ENCODE measurements at places on chromosomes 5 and 9.

GRCh38 chr9:34994900-34995669, 5.5 kb downstream of the DNAJB5 start:
- DNase-seq, result no peak

DNA sequence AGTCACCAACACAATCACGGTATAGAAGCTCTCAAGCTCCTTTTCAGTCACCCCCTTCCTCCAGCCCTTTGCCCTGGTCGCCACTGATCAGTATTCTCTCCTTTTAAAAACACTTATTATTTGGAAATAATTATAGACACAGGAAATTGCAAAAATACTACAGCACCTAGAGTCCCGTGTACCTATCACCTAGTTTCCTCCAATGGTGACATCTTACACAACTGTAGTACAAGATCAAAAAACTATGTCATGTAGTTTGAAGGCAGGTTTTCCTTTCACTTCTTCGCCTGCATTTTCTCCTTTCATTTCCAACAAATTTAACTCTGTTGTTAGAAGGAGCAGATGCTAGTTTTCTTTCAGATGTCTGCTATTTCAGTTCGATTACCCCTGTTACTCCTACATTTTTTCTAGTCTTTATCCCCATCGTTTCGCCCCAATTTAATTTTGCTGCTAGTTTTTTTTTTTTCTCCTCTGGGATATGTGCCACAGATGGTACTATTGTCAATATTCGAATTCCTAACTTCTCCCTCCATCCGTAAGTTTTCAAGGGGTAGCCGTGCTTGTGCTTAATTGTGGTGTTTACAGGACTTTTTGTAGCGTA, 612 bp upstream of the ATG10 start:
- no peak for DNase-seq

- DNase-seq, result no peak
These were observed 39.3 kb upstream of the KCNIP1 start for GRCh38 chr5:170464280-170465127.

- DNase-seq, result no peak
These were observed 25.1 kb downstream of the PRLR start for GRCh38 chr5:35205186-35205585.

- DNase-seq, result no peak
These were observed 6.6 kb upstream of the ASPN start for GRCh38 chr9:92488681-92489550.

GRCh38 chr9:99677281-99677680, 144.4 kb upstream of the NR4A3 start:
- no peak for DNase-seq

DNA sequence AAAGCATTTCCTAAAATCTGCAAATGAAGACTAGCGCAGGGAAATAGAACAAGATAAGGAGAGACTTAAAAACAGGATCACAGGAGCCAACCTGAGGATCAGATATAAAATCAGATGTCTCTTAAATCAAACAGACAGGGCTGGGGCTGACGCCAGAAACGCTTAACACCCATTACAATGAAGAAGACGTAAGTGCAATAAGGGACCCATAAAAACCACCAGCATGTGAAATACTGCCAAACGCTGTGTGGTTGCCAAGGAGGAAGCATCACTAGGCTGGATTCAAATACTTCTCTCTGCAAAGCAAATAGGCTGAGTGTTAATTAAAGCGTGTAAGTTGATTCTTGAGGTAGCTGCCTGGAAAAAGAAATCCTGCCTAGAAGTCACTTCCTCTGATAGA, 74.4 kb upstream of the ATP10B start:
- no peak for DNase-seq

GRCh38 chr5:148937830-148938521, 111.6 kb downstream of the ADRB2 start:
- DNase-seq, result no peak

GRCh38 chr9:119853126-119853525, 483.9 kb upstream of the BRINP1 start:
- no peak for DNase-seq

GRCh38 chr9:27933210-27934025, 360.1 kb upstream of the C9orf72 start:
- no peak for DNase-seq

DNA sequence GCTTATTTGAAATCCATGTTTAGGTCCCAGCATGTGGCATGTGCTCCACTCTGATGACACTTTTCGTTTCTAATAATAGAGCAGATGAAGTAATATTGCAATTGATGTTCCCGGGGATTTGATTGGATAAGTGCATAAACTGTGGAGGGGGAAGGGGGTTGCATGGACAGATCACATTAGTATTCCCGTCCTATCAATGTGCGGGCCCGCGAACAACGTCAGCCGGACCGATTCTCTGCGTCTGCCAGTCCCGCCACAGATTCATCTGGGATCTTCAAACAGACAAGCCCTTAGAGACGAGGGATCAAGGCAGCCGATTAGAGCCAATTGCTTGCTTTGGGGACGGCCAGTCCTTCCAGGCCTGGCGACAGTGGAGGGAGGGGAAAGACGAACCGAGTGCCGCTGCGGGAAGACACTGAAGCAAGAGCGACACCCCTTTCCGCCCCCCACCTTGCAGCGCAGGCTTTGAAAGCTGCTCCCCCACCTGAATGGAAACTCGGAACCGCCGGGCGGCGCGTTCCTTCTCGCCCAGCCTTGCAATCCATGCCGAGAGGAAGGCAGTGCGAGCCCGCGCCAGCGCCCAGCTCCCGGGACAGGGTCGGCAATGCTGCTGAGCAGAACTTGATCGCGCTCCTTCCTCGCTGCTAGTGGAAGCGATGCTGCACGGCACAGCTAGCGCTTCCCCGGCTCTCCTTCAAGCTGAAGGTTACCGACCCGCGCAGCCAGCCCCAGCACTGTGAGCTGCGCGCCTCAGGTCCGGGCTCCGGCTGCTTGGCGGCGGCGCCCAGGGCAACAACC, at the start of gene RGS7BP:
RGS7BP (plus strand) TSS at position 247 of the 798 bp plus-strand sequence. CDS start 610 bp downstream, outside the sequence.
- no peak for DNase-seq

DNA sequence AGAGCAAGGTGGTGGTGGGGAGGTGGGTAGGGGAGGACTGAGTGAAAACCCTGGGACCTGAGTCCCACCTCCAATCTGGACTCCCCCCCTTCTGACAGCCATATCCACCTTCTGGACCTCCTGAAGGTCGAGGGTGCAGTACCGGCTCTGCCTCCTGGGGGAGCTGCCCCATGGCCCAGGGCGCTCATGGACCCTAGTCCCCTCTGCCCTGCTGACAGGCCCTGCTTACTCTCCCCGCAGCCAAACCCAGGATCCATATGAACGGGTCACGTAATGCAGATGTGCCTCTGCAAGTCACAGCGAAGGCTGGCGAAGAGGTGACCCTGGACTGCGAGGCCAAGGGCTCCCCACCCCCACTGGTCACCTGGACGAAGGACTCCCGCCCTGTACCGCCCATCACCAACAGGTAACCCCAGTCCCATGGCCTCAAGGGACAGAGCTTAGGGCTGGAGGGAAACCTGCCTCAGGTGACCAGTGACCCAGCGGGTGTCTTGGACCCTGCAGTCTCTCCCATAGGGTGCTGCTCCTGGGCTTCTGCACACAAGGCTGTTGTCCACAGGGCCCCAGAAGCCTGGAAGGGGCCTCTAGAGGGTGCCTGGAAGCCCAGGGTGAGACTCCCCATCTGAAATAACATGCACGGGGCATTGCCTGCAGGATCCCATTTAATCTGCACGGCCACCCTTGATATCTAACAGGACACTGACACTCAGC, 61.7 kb downstream of the HMCN2 start:
- no peak for DNase-seq

DNA sequence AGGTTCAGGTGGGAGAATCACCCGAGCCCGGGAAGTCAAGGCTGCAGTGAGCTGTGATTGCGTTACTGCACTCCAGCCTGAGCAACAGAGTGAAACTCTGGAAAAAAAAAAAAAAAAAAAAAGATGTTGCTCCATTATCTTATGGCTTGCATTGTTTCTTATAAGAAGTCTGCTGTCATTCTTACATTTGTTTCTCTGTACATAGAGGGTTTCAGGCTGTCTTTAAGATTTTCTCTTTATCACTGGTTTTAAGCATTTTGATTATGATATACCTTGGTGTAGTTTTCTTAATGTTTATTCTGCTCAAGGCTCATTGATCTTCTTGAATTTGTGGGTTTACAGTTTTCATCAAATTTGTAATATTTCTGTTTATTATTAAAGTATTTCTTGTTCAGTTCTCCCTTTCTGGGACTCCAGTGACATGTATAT, 35.2 kb downstream of the MVB12B start:
- no peak for DNase-seq

DNA sequence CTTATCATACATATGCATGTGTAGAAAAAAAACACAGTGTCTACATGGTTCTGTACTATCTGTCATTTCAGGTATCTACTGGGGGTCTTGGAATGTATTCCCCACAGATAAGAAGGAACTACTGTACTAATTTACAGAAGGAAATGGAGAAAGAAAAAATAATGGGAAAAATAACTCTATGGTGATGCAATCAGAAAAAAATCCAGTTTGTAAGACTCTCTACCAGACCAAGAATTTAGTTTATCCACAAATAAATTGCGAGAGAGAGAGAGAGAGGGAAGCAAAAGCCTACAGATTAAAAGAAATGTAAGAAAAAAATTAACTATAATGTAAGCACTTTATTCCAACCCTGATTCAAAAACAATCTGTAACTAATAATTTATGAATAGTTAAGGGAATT, 708.6 kb upstream of the ZNF608 start:
- no peak for DNase-seq

- no peak for DNase-seq
These were observed 184.9 kb downstream of the FANCC start for GRCh38 chr9:95132366-95133324.

DNA sequence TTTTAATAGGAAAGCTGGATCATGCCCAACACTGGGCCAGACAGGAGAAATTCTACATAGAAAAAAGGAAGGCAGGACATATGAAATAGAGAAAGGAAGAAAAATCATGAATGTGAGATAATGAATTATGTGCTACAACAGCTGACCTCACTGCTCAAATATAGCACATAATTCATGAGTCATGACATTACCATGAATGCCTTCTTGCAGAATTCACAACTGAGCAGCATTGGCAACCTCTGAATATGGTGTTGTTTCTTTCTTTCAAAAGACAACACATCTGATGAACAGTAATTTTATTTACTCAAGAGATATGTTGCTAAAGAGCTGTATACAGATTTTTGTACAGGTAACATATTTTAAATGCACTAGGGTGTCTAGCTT, 34.4 kb downstream of the APBA1 start:
- DNase-seq, result no peak

GRCh38 chr5:152309926-152310450, 95.1 kb downstream of the NMUR2 start:
- no peak for DNase-seq

DNA sequence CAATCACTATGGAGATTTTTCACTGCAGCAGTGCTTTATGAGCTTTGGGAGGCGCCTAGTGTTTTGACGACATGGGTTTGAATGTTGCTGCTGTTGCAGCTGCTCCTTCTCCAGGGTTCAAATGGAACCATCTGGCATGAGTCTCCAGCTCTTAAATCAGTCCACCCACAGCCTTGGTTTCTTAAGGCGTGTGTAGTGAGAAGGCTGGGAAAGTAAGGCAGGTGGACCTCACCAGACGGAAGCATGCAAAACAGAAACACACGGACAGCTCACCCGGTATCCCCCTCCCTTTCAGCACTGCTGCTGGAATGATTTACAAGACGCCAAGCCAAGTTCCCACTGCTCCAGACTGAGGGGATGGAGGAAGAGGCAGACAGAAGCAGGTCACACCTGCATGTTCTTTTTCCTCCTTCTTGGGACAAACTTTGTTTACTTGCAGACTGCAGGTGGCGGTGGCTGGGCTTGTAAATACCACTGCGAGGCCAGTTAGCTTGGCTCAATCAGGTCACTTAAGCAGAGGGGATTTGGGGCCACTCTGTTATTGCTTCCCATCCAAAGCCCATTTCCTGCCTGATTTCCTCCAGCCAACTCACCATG, 47.4 kb downstream of the ADAM19 start:
- DNase-seq, result no peak

GRCh38 chr5:118988866-118989180, 476 bp upstream of the DTWD2 start:
- DNase-seq, result no peak

GRCh38 chr5:133296624-133297023, 244.8 kb downstream of the HSPA4 start:
- DNase-seq, result no peak

GRCh38 chr5:72677447-72677846, 139.0 kb upstream of the TNPO1 start:
- DNase-seq, result no peak

DNA sequence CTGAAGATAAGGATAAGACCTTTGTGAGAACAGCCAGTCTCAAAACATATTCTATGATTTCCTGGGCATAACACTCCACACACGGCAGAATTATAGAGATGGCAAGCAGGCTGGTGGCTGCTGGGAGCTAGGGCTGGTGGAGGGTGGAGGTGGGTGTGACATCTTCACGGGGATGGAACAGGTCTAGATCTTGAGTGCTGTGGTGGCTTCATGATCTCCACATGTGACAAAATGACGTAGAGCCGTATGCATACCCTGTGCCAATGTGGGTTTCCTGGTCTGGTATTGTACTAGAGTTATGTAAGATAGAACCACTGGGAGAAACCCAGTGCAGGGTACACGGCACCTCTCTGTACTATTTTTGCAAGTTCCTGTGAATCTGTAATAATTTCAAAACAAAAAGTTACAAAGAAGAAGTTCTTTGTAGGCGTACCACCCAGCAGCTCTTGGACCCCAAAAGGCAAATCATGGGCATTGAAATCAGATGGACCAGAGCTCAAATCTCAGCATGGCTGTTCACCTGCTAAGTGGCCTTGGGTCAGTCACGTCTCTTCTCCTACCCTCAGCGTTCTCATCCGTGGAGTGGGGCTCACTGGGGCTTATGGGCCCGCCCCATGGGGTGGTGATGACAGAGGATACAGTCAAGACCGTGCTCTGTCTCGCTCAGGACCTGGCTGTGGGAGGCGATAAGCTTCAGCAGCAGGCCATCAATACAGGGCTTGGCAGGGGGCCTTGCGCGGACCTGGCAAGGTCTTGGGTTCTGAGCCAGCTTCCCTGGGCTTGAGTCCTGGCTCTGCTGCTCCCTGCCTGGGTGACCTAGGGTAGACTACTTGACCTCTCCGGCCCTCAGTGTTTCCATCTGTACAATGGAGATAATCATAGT, 74.7 kb upstream of the UNC5A start:
- DNase-seq, result no peak

DNA sequence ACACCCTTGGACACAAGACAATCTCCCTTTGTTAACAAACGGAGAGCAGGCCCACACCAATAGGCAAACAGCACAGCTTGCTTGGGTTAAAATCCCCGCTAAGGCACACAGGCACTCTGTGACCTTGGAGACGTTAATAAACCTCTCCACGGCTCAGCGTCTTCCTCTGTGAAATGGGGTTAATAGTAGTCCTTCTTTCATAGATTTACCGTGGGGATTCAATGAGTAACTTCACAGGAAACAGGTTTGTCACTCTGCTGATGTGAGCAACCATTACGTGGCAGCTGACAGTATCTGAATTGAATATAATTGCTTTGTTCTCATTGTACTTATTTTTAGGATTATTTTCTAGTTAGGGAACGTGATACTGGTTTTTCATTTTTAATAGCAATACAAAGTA, 65.2 kb upstream of the ADRA1B start:
- DNase-seq, result no peak

GRCh38 chr9:128316421-128316820, 5.8 kb downstream of the TRUB2 start:
- DNase-seq, result no peak

GRCh38 chr5:124824637-124825158, 78.3 kb upstream of the ZNF608 start:
- DNase-seq, result no peak

Measured in cortex of kidney (tissue), 1 donor.